Right cardiac atrium (tissue), 5 donors: ENCODE measurements at places on chromosomes 2 and 18. TPM values are rescaled to one million over a fixed set of nuclear protein-coding genes. Genes with fewer than 3 reads are reported as not detected.

Gene DLX2
- total RNA-seq, result not detected

Gene IL1F10
- not detected for total RNA-seq

DNA sequence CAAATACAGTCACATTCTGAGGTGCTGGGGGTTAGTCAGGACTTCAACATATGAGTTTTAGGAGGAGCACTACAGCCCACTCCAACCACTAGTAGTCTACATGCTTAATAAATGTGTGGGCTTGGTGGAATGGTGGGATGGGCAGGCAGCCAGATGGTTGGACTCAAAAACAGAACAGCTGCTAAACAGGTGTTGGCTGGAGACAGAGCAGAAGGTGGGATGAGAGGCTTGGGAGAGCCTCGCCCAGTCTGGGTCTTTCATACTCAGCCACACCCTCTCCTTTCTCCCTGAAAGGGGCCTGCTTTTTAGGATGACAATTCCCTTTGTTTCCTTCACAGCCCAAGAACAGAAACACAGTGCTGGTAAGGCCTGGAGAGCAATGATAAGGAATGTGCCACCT, 143.9 kb upstream of the KLHL29 start:
- no peak for DNase-seq

- no peak for DNase-seq
These were observed 147.7 kb downstream of the WDPCP start for GRCh38 chr2:63440612-63441011.

- no peak for DNase-seq
These were observed 79.1 kb downstream of the DYM start for GRCh38 chr18:49381267-49381845.
